ENCODE measurements at places on chromosomes 16 and 17.
A peak's percentile ranks its signal among the peaks of the same experiment; 100 is the strongest.

DNA sequence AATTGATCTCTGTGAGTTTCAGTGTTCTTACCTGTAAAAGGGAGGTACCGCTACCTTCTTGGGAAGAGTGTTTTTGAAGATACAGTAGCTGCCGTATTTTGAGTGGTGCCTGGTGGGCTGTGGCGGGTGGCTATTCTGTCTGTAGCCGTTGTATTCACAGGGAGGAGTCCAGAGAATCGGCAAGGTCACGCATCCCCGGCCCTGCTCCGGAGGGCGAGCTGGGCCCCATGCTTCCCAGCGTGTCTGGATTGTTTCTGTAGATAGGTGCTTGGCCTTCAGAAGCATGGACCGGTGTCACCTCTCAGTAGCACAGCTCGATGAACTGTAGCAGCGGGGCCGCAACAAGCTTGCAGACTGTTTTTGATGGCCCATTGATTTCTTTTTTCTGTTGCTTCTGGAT lies 295.6 kb downstream of the CPPED1 start:
- no peak for DNase-seq
- no peak overlapping the region for H3K27ac ChIP-seq
- no peaks in the 10 kb centered on the region for H3K36me3 ChIP-seq
- H3K4me1 ChIP-seq, result 0 out of 2 replicates have a peak, but pooled peaks cover 2% of the 10 kb centered on the region
- no peak overlapping the region for H3K4me3 ChIP-seq

GRCh38 chr16:66936889-66937554 lies 1.7 kb downstream of the CES2 start:
- H3K4me3 ChIP-seq, result no peak overlapping the region
- H3K27ac ChIP-seq, result no peak overlapping the region
- no peaks in the 10 kb centered on the region for H3K27me3 ChIP-seq
- H3K4me1 ChIP-seq, result peaks cover 9% of the 10 kb centered on the region

- no peaks in the 10 kb centered on the region for H3K4me1 ChIP-seq
- no peak overlapping the region for H3K4me3 ChIP-seq
- DNase-seq, result no peak
- H3K27me3 ChIP-seq, result peaks cover 18% of the 10 kb centered on the region
Observed at GRCh38 chr16:47861999-47862398, 293.8 kb downstream of the ABCC12 start.

DNA sequence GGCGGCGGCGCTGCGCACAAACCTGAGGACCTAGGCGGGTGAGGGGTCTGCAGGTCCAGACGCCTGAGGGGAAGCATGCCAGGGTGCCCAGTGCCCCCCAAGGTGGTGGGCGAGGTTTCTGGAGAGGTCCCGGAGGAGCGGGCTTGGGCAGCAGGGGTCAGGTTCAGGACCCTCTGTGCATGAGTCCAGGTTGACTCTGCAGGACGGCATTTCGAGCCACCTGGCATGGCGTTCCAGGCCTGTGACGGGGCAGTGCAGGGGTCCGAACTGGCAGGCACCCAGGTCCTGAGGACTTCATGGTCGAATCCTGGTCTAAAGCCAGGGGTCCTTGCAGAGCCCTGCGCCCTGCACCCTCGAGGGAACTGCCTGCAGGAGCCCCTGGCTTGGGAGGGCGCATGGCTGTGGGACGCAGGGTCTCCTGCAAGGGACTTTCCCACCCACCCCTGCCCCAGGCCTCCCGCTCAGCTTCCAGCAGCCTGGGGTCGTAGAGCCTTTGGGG lies 3.5 kb downstream of the SLC16A3 start:
- peaks cover 43% of the 10 kb centered on the region for H3K4me1 ChIP-seq
- H3K27ac ChIP-seq, result peak overlapping the region; percentile 91
- no peaks in the 10 kb centered on the region for H3K27me3 ChIP-seq

DNA sequence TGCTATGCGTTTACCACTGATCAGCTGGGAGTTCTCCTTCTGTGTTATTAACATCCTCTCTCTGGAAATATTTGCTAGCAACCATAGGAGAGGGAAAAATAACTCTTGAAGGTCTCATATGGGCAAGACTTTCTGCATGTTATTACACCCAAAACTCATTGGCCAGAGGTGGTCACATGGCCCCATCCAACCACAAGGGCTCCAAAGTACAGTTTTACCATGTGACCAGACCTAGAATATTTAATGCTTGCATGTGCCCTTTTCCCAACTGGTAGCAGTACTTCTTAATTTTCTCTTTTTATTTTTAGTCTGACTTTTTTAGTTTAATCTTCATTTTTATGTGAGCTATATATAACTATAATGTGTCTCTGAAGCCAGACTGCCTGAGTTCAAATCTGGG lies 141.0 kb upstream of the NOG start:
- H3K4me1 ChIP-seq, result no peaks in the 10 kb centered on the region
- no peaks in the 10 kb centered on the region for H3K36me3 ChIP-seq
- H3K27me3 ChIP-seq, result no peaks in the 10 kb centered on the region

DNA sequence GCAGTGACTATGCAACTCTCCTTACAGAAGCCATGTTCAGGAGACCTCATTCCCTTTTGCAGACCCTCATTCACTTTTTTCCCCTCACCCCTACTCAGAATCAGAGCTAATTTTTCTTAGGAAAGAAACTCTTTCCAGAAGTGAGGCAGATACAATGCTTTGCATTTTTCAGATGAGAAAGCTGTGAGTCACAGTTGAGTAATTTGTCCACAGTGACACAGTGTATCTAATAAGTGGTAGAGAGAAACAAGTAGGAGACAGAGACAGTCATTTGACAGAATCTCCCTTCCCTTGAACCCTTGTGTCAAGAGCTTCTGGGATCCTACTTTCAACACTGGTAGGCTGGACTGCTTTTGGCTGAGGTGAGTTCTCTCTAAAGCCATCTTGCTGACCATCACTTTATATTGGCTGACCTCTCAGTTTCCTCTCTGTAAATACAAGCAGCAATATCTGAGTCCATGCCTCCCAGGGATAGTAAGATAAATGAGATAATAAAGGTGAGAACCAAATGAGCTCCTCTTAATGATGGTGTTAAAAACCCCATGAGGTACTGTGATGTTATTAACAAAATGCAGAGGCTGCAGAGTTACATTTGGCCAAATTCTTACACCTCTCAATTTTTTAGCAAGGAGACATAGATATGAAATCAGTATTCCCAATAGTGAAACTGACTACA lies 130.8 kb downstream of the CA10 start:
- no peak overlapping the region for H3K27ac ChIP-seq
- no peaks in the 10 kb centered on the region for H3K27me3 ChIP-seq
- no peak overlapping the region for H3K4me3 ChIP-seq
- no peak for DNase-seq

- H3K4me3 ChIP-seq, result no peak overlapping the region
- peaks cover 4% of the 10 kb centered on the region for H3K36me3 ChIP-seq
- H3K27me3 ChIP-seq, result no peaks in the 10 kb centered on the region
Observed at GRCh38 chr16:2516391-2517240, 2.9 kb downstream of the ATP6V0C start.

Measured in IMR-90 (cell line).